BE2C (cell line): ENCODE measurements at places on chromosomes 7 and 10.

GRCh38 chr10:100516847-100517246 lies 2.8 kb downstream of the SEC31B start:
- DNase-seq = peak; percentile 12

DNA sequence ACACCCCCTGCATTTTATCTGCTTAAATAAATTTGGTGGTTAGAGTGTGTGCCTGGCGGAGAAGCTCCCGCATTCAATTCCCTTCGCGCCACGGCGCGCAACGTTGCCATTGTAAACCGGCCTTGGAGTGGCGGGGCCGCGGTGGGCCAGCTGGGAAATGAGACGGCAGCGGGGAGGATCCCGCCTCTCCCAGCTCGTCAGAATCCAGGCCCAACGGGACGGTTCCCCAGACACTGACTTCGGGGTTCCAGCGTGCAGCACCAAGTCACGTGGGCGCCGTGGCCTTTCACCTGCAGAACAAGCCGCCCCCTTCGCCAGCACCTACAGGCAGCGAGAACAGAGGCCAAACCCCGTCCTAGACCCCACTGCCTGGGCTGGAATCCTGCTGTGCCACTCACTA lies 103.4 kb downstream of the GRID1 start:
- DNase-seq = no peak

DNA sequence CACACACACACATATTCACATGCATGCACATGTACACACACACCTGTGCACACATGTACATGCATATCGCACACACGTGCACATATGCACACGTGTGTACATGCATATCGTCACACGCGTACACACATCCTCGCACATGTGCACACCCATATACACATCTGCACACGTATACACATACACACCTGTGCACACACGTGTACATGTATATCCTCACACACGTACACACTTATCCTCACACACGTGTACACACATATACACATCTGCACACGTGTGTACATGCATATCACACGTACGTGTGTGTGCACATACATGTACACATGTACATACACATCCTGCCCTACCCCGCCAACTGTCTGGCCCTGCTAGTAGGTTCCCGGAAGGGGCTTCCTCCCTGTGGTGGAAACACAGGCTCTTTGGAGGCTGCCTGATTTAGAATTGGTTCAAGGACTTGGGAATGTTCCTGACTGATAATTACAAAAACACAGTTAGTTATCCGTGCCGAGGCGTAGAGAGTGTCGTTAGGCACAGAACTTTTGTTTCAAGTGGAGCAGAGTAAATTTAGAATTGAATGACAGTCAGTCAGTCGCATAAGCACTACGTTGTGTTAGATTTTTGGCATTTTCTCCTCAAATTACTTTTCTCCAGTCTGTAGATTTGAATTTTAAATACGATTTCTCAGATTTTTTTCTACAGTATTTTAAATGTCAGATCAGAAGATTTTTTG lies 18.5 kb upstream of the PRKAR1B start:
- no peak for DNase-seq

DNA sequence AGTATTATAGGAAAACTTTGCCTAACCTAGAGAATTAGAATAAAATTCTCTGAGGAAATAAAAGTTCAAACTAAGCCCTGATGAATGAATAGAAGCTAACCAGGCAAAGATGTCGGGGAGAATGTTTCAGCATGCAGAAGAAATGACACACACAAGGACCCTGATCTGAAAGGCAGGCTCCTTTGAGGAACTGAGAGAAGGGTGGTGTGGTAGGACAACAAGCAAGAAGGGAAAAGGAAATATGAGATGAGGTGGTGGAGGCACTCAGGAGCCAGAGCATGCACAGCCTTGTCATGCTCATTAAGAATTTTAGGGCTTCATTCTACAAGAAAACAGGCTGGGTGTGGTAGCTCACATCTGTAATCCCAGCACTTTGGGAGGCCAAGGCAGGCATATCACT lies 90.6 kb downstream of the ARHGAP12 start:
- no peak for DNase-seq

GRCh38 chr10:78397786-78398185 lies 364.1 kb downstream of the RPS24 start:
- DNase-seq = no peak

DNA sequence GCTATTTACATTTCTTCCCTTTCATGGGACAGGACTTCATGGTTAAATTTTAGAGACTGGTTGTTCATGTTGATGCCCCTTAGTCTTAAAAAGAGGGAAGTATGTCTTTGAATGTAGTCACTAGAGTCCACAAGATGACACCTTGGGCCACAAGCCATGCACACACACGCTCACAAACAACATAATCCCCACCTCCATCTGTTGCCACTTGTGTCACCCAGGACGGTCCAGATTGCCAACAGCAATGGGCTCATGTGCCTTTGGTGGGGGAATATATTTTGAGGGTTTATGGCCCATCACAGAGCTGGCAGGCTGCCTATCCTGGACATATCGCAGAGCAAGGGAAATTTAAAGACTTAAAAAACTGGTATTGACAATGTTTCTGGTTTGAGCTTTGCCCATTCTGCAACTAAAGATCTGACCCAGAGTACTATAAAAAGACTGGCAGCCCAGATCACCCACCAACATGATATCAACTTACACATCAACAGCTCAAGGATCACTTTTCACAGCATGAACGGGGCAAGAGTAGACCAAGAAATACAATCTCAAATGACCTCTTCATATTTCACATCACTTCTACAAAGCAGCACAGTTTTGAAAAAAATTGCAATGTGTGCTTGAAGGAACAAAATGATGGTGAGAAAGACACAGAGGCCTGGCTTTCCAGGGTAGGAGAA lies 50.5 kb downstream of the STRA8 start:
- DNase-seq = no peak

- DNase-seq = no peak
Measured at GRCh38 chr7:132526111-132526740, 50.0 kb downstream of the PLXNA4 start.

DNA sequence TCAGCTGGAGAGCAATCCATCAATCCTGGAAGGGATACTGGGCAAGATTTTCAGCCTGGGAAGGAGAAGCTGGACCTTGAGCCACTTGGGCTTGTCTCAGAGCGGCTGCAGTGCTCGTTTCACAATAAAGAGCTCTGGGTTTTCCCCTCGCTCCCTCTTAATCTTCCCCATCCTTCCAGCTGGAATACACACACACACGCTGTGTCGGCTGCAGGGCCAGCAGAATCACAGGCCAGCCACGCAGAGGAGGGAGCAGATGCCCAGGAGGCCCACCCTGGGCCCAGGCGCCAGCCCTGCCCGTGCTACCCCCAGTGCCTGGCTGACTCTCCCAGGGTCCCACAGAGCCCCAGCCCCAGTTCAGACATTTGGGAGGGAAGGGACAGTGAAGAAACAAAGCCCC lies 255.1 kb downstream of the TNS3 start:
- DNase-seq = peak; percentile 27

- no peak for DNase-seq
Measured at GRCh38 chr7:47737601-47738000, 155.7 kb upstream of the TNS3 start.

GRCh38 chr10:119596537-119597404 lies at the start of gene TIAL1:
Gene TIAL1, minus strand, starts transcription at chr10:119596964. Its CDS starts 499 bp downstream, at chr10:119596465.
- peak; percentile 96 for DNase-seq

DNA sequence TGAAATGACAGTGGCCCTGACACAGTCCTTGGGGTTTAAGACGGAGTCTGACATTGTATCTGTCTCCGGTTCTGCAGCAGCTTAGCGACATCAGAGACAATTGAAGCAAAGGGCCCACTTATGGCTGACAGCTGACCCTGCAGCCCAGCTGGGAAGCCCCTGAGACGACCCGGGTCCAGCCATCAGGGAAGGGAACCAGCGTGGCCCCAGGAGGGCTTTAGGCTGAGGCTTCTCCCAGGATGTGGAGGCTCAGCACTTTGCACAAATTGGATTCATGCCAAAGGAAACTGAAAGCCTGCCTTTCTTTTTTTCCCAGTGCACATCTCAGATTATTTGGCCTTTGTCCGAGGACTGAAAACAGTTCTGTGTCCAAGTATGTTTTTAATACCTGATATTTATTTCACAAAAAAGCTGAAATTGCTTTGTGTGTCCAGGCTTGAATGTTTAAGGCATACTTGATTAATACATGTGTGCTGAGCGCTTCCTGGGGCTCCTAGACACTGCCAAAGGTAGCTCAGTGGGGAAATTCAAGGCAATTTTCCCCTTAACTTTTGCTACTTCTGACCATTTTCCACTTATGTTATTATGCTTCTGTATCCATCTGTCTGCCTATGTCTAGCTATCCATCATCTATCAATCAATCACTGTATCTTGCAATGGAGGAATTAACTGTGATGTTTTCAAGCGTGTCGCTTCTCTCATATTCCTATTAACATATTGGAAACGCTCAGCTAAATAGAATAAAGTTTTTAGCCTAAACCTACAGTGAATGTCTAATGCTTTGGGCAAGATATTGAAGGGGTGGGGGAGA lies 34.8 kb downstream of the KLF6 start:
- DNase-seq = no peak

GRCh38 chr10:73937333-73938043 lies 26.6 kb downstream of the PLAU start:
- DNase-seq = no peak

DNA sequence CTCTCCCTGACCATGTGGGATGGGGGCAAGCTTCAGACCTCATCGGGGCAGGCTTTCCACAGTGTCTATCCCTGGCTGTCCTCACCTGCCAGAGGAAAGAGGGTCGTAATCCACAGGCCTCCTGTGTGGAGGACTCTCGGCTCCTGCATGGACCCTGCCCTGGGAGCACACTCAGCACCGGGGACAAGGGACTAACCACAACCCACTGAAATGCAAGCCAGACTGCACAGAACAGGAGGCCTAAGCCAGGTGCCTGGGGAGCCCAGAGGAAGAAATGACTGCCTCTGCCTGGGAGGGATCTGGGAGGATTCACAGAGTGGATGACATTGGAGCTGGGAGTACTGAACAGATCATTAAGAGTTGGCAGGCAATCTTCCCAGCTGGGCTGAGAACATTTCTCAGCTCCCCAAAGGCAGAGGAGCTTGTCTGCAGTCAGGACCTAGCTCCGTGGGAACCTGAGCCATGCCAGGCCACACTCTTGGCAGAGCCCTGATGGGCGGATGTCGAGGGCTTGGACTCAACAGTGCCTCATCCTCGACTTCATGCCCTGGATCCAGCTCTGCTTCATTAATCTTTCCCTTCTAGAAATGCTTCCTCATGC lies 213.4 kb downstream of the USP6NL start:
- DNase-seq = no peak

DNA sequence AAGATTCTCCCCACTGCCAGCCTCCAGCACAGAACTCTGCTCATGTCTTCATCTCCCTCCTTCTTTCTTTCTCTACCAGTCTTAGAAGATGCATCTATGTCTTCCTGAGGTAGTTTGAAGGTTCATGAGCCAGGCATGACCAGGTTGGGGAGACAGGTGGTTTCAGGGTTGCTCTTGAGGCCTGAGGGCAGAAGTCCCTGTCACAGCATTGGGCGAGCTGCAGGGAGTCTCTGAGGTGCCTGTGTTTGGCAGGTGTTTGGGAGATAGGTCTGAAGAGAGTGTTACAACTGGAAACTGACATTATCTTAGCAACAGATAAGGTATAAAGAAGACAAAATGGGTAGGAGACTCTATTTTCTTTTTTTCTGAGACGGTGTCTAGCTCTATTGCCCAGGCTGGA lies 18.7 kb downstream of the PRSS2 start:
- no peak for DNase-seq

DNA sequence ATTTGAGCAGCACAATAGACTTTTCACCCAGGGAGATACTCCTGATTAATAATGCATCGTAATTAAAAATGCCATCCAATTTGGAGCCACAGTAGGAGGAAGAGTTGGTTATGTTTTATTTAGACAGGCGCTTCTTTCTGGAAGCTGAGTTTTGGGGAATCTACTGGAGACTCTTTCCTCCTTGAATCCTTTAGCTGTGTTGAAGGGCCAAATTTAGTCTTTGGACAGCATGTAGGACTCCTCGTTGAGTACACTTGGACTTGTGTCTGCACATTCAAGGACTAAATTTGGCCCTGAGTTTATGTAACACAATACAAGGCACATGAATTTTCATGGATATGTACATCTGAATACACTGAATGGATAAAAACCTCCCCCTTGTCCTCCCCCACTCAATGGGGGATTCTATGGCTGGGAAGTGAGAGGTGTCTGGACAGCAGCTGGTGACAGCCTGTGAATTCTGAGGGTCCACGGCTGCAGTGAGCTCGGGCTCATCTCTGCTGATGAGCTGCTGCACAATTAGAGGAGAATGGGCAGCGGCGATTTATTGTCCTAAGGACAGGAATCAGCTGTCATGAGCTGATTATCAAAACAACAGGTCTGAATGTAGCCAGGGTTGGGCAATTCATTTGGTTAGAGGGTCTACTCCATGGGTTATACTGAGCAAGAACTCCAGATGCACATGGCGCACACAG lies 95.2 kb downstream of the PRTFDC1 start:
- no peak for DNase-seq

DNA sequence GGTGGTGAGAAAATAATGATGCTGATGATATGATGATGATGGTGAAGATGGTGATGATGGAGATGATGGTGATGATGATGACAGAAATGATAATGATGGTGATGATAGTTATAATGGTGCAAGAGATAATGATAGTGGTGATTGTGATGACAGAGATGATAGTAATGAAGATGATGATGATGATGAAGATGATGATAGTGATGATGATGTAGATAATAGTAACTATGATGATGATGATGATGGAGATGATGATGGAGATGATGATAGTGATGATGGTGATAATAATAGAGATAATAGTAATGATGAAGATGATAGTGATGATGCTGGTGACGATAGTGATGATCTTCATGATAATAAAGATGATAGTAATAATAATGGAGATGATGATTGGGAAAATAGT lies 22.2 kb downstream of the ABCA13 start:
- no peak for DNase-seq

DNA sequence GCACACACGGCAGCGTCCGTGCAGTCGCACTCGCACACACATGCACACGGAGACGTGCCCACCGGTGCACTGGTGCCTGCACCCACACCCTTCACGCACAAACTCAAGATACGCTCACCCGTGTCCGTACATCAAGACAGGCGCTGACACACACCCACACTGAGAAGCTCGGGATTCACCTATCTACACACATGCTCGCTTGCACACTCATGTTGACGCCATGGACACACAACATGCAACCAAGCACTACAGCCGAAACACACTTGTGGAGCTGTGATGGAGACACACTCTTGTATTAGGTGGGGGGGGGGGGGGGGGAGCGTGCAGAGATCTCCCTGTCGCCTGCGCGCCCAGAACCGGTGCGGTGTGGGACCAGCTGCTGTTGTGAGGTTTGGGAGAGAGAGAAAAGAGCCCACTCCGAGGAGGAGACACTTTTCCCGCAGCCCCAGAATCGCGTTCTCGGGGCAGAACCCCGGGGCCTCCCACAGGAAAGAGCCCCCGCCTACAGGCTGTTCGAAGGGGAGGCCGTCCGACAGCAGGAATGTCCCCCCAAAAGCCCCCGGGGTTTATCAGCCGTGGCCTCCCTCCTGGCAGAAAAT lies 605 bp upstream of the NFKB2 start:
- no peak for DNase-seq

DNA sequence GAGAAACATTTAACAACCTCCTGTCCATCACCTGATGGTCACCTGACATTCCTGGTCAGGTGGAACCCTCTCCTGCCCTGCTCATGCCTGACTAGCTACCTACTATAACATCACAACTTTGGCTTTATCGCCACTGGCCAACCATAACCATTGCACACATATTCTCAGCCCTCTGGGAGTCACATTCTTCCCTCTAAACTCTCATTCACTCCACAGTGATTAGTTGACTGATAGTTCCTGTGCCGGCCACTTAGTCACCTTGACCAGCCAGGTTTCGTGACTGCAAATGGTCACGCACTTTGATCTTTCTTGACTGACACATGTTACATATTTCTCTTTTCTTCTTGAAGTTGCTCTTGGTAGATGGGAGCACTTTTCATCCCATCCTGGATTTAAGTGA lies 50.1 kb downstream of the GNAI1 start:
- DNase-seq = no peak
